Mucosa of gallbladder (tissue), 1 donor: ENCODE measurements at places on chromosomes 3 and 15.

GRCh38 chr15:59688423-59688781, 718 bp downstream of the BNIP2 start:
- DNase-seq, result no peak

GRCh38 chr15:65034719-65035118, 5.3 kb upstream of the MTFMT start:
- no peak for DNase-seq

DNA sequence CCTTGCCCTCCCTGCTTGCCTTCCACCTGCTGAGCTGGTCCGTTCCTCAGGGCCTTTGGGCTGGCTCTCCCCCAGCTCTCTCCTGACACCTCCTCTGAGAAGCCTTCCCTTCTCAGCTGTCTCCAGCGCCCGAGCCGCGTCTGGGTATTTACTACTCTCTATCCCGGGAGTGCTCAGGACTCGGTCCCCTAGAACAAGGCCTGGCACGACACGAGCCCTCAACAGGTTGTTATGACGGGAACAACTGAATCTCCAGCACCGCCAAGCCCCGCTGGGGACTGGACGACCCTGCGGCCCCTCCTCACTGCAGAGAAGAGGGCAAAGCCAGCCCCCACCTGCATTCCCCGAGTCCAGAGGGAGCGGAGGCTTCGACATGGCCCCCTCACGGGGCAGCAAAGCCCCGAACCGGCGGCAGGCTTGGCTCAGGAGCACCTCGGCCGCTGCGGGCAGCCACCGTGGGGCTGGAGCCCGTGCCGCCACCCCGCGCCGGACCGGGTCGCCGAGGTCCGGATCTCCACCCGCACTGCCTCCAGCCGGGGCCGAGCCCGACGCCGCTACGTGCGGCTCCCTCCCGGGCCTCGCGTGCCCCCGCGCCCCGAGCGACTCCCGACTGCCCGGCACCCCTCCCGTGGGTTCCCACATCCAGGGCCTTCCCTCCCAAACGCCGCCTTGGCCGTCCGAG, 792 bp downstream of the TPRA1 start:
- DNase-seq, result no peak

- no peak for DNase-seq
Observed at GRCh38 chr15:61682891-61683735, 377.1 kb downstream of the VPS13C start.

GRCh38 chr3:127150513-127151250, 42.2 kb upstream of the PRR23E start:
- DNase-seq, result no peak

DNA sequence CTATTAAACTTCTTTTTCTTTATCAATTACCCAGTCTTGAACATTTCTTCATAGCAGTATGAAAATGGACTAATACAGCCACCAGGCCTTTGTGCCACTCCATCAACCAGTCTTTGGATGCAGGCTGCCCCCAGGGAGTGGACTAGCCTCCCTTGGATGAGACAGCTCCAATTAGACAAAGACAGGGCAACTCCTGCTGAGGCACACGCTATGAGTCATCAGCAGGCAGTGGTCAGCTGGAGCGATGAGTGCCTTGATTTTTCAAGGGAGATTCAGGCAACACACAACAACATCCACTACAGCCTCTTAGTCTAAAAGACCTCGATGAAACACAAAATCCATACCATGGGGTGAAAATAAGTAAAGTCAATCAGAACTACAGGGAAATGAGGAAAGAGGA, 160.1 kb downstream of the ARRDC4 start:
- no peak for DNase-seq

GRCh38 chr3:29718661-29719065, 437.8 kb downstream of the RBMS3 start:
- DNase-seq, result no peak

- no peak for DNase-seq
Observed at GRCh38 chr3:54243960-54244682, 121.8 kb downstream of the CACNA2D3 start.

DNA sequence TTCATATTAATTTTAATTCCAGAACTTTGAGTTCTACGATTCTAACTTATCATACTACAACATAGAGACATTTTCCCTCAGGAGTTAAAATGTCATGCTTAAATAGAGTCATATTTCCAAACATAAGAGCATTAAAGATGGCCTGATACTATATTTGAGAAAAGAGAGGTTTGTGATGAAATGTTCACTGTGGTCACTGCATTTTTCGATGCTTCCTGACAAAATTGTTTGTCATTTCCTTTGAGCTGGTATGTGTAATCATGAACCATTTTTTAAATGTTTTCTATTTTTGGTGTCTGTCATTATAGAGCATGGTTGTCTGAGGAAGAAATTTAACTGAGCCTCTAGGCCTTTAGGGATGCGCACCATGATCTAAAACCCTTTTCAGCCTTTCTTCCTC, 721.4 kb upstream of the NR2F2 start:
- no peak for DNase-seq

DNA sequence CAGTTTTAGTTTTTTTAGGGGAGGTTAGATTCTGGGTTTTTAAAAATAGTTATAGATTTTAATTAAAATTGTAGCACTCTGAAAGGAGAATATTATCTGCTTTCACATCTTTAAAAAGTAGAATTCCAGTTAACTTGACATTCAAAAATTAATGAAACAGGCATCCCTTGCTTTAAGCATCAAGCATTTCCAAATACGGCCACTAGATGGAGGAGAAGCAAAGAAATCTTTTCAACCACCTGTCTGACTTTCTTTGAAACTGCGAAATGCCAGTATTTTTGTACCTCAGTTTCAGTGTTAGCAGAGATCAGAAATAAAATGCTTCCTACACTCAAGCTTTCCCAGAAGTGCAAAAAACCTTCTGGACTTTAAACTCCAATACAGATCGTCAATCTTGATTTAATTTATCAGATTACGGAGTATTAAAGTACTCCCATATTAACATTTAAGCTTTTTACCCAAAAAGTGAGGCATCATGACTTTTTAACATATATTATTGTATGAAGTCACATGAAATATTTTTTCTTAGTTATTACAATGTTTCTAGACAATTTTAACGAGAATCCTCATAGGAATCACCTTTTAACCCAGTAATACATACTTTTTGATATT, 153.3 kb downstream of the P3H2 start:
- peak; percentile 36 for DNase-seq

DNA sequence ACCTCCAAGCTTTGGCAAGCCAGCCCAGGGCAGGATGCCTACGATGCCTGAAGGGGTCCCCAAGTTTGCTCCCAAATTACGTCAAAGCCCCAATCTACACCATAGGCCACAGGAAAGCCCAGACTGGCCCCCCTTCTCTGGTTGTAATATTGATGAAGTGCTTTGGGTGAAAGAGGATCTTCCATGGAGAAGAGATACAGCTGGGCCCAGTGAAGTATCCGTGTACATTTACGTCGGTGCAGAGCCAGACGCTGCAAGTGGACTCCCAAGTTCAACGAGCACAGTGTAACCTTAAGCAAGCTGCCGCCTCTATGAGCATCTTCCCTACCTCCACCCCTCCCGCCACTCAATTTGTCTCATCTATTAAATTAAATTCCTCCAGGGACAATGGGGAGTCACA, 100.1 kb upstream of the TPM1 start:
- no peak for DNase-seq

GRCh38 chr3:146187334-146187950, 26.5 kb upstream of the PLOD2 start:
- no peak for DNase-seq

GRCh38 chr15:78347586-78348543, 7.7 kb downstream of the CRABP1 start:
- DNase-seq, result no peak

- no peak for DNase-seq
Observed at GRCh38 chr3:117404141-117404540, 694.6 kb downstream of the TUSC7 start.

DNA sequence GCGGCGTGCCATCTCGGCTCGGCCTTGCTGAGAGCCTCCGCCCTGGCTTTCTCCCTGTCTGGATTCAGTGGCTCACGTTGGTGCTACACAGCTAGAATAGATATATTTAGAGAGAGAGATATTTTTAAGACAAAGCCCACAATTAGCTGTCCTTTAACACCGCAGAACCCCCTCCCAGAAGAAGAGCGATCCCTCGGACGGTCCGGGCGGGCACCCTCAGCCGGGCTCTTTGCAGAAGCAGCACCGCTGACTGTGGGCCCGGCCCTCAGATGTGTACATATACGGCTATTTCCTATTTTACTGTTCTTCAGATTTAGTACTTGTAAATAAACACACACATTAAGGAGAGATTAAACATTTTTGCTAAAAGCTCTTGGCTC, 54.1 kb downstream of the PLXNA1 start:
- DNase-seq, result no peak

DNA sequence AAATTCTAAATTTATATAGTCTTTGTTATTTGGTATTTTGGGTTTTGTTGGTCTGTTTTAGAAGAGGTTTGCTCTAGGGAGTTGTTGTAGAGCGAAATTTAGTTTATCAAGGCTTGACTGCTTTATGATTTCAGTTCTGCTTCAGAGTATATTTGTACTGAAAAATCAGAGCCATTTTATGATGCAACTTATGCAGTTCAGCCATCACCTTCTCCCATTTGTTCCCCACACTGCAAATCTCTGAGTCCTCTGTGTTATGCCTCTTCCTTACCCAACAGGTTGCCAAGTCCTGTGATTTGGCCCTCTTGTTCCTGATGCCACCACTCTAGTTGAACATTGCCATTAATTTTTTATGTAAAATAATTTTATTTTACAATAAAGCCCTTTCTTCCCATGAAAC, 140.4 kb downstream of the ZNF609 start:
- DNase-seq, result no peak

DNA sequence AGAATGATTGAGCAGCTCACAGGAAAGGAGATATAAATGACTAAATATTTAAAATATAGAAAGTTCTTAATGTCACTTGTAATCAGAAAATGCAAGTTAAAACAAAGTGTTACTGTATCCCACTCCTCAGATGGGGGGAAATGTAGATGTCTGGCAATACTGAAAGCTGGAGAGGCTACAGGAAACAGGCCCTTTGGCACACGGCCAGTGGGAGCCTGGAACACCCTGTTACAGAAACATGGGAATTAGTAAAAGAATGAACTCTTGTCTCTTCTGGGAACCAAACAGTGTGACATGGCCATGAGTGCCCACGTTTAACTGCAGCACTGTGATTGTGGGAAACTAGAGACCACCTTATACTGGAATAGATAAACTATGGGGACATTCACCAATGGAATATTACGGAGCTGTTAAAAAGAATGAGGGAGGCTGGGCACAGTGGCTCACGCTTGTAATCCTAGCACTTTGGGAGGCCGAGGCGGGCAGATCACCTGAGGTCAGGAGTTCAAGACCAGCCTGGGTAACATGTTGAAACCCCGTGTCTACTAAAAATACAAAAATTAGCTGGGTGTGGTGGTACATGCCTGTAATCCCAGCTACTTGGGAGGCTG, 50.2 kb downstream of the CDCP1 start:
- DNase-seq, result no peak

GRCh38 chr15:56653787-56654186, 79.5 kb downstream of the ZNF280D start:
- peak; percentile 29 for DNase-seq

GRCh38 chr3:138034918-138035317, 25.0 kb downstream of the CLDN18 start:
- DNase-seq, result no peak

DNA sequence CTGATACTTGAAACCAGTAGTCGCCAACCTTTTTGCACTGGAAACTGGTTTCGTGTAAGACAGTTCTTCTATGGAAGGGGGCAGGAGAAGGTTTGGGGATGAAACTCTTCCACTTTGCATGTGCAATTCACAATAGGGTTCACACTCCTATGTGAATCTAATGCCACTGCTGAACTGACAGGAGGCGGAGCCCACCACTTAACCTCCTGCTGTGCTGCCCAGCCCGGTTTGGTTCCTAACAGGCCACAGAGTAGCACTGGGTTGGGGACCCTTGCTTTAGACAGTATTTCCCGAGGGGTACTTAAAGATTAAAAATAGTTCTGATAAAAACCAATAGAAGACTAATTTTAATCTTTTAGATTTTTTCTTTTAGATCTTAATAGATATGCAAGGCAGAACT, 11.1 kb downstream of the TFG start:
- DNase-seq, result no peak
